Suppressor macrophage (primary cell): ENCODE measurements at places on chromosomes 11 and 22.

DNA sequence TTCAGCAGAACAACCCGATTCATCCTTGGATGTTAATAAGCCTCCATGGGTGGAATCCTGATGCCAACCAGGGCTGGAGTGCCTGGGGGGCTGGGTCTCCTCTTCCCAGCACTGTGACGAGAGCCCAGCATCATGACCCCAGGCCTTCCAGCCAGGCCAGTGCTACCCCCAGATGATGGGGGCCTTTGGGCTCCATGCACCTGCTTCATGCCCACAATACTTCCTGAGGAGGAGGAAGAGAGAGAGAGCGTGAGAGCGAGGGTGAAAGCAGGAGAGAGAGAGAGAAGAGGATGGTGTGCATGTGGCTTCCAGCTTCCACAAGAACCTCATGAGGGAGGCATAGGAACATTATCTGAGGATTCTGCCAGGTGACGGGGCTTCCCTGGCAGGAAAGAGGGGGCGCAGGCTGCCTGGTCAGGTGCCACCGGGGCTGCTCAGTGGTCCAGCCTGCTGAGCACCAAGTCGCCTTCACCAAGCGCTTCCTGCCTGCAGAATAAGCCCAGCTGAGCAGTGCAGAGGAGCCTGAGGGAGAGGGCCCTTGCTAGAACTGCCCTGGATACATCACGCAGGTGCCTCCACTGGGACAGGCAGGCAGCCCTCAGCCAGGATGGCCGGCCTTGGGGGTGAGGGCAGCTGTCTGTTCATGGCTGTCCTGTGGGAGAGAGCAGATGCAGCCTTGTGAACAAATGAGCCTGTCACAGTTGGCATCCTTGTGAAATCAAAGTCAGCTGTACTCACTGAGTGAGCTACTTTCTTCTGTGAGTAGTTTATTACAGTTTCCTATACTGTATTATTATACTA lies 243.3 kb upstream of the B3GAT1 start:
- no peak for DNase-seq

- no peak for DNase-seq
Observed at GRCh38 chr11:65606876-65607613, 7.0 kb downstream of the MAP3K11 start.

DNA sequence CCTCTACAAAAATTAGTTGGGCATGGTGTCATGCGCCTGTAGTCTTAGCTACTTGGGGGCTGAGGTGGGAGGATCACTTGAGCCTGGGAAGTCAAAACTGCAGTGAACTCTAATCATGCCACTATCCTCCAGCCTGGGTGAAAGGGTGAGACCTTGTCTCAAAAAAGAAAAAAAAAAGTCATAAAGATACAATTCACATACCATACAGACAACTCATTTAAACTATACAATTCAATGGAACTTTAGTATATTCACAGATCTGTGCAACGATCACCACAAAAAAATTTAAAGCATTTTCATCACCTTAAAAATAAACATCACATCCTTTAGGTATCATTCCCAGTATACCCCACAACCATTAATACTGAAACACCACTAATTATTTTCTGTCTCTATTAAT lies 201.2 kb downstream of the PGR start:
- DNase-seq, result no peak

DNA sequence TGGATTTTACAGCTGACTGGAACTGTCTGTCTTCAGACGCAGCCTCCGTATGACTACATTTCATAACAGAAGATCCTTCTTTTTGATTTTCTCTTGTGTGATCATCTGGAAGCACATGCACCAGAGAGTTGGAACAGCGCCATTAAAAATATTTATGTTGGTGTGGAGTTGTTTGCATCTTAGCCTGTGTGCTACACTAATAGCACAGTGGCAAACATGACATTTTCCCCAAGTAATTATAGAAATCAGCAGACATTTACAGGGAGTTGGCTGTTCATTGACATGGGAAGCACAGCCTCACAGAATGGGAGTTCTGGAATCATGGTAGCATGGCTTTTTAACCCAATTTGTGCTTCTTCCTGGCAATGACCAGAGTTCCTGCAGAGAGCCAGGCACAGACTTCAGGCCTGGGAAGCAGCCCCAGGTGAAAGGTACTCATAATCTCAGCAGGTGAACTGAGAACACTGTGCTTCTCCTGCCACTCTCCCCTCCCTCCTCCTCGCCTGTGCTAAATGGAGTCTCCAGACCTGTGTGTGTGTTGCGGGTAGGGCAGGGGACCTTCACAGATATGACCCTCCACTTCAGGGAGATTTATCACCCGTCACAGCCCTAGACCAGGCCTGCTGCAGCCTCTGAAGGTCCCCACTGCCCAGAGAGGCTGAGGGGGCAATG lies 82.8 kb upstream of the PLET1 start:
- DNase-seq, result no peak

- no peak for DNase-seq
Observed at GRCh38 chr22:37062702-37063381, 11.3 kb downstream of the KCTD17 start.
